ENCODE measurements at places on chromosomes 1 and 21. TPM values are rescaled to one million over a fixed set of nuclear protein-coding genes. Genes with fewer than 3 reads are reported as not detected.

- DNase-seq = no peak
- peaks cover 84% of the 10 kb centered on the region for H3K36me3 ChIP-seq
- no peak overlapping the region for H3K4me3 ChIP-seq
- H3K27ac ChIP-seq = no peak overlapping the region
- H3K4me1 ChIP-seq = no peaks in the 10 kb centered on the region
Observed at GRCh38 chr1:230915078-230915477, 46.8 kb upstream of the C1orf198 start.

GRCh38 chr1:29441916-29442668 is 205.8 kb downstream of the PTPRU start:
- no peaks in the 10 kb centered on the region for H3K27me3 ChIP-seq
- no peaks in the 10 kb centered on the region for H3K4me1 ChIP-seq
- H3K36me3 ChIP-seq = no peaks in the 10 kb centered on the region
- no peak for DNase-seq

The UBASH3A gene
- 2.0 TPM for total RNA-seq

The KLHDC9 gene
- total RNA-seq = 0.49 TPM

The SLC25A34 gene
- total RNA-seq = 1.6 TPM

The APH1A gene
- 143 TPM for total RNA-seq

- DNase-seq = no peak
- no peaks in the 10 kb centered on the region for H3K4me1 ChIP-seq
- H3K27me3 ChIP-seq = no peaks in the 10 kb centered on the region
- no peak overlapping the region for H3K4me3 ChIP-seq
- H3K36me3 ChIP-seq = no peaks in the 10 kb centered on the region
Observed at GRCh38 chr1:157147906-157148700, 9.9 kb upstream of the ETV3 start.

GRCh38 chr1:228151180-228151925 is 1.6 kb downstream of the GJC2 start:
- no peak overlapping the region for H3K4me3 ChIP-seq
- peak; percentile 12 for DNase-seq
- H3K36me3 ChIP-seq = peaks cover 30% of the 10 kb centered on the region
- no peaks in the 10 kb centered on the region for H3K27me3 ChIP-seq
- no peak overlapping the region for H3K27ac ChIP-seq
- peaks cover 5% of the 10 kb centered on the region for H3K4me1 ChIP-seq

The AKR7A3 gene
- 1.5 TPM for total RNA-seq

DNA sequence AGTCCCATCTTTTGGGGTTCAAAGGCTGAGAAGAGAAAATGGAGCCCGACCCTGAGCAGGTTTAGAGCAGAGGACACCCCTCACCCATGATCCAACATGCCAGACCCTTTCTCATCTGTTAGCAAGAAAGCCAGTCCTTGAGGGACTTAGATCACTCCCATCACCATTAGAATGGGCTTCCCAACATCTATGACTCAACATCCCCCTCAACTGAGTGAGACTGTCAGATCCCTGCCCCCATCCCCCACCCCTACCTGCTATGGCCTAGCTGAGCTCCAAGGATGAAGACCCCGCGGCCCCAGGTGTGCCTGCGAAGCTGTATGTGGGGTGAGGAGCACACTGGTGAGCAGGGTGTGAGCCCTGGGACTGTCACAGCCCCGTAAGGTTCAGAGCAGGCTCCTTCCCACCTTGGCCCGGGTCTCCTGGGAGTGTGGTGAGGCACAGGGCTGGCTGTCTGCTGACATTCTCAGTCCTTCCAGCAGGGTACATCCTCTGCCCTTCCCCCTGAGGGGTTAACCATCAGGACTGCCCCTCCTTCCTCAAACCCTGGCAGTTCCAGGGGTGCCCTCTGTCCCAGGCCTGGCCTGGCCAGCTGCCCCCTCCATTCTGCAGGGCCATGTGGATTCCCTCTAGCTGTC is 21.4 kb upstream of the BLACAT1 start:
- DNase-seq = no peak
- H3K4me3 ChIP-seq = no peak overlapping the region
- no peaks in the 10 kb centered on the region for H3K27me3 ChIP-seq
- no peak overlapping the region for H3K27ac ChIP-seq
